HFFc6 (cell line): ENCODE measurements at places on chromosomes 5 and 9. TPM values are rescaled to one million over a fixed set of nuclear protein-coding genes. Genes with fewer than 3 reads are reported as not detected.

- H3K4me3 ChIP-seq, result peak overlapping the region; percentile 41; the same call in 1 of the 2 replicates
- peak overlapping the region; percentile 86 for H3K27ac ChIP-seq
- no peak for DNase-seq
- H3K36me3 ChIP-seq, result peaks cover 9% of the 10 kb centered on the region; the same call in 1 of the 2 replicates
- peaks cover 47% of the 10 kb centered on the region for H3K4me1 ChIP-seq
These were observed 15.0 kb downstream of the STK10 start for GRCh38 chr5:172172912-172173563.

- H3K36me3 ChIP-seq, result peaks cover 9% of the 10 kb centered on the region; the same call in 1 of the 2 replicates
- H3K27ac ChIP-seq, result no peak overlapping the region
- H3K4me3 ChIP-seq, result no peak overlapping the region
- no peaks in the 10 kb centered on the region for H3K27me3 ChIP-seq
- H3K4me1 ChIP-seq, result peaks cover 27% of the 10 kb centered on the region
These were observed 334.4 kb downstream of the PRELID2 start for GRCh38 chr5:145500710-145501109.

- no peaks in the 10 kb centered on the region for H3K36me3 ChIP-seq
- H3K27me3 ChIP-seq, result peaks cover 7% of the 10 kb centered on the region
- no peak overlapping the region for H3K4me3 ChIP-seq
- H3K27ac ChIP-seq, result no peak overlapping the region
- no peak for DNase-seq
- H3K4me1 ChIP-seq, result no peaks in the 10 kb centered on the region
These were observed 4.5 kb upstream of the EGFL7 start for GRCh38 chr9:136657974-136658848.

Gene COL15A1
- total RNA-seq, result 0.18 to 0.41 TPM (median 0.20 TPM) in 3 replicates

DNA sequence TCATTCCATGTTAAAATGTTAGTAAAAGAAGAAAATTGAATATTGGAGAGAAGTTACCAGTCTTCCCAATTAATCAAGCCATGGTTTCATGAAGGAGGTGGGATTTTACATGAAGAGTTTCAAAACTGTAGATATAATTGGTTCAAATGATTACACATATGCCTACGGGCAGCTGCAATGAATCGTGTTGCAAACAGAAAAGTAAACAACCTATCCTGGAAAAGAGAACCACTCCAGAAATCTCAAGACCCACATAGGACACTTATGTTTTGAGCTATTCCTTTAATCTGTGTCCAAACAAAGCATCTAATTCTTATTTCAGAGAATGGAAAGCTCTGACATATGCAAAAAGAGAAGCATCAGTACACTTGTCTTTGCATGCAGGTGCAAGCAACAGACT is 340.2 kb downstream of the NDUFS4 start:
- no peaks in the 10 kb centered on the region for H3K4me1 ChIP-seq
- H3K4me3 ChIP-seq, result no peak overlapping the region
- H3K27me3 ChIP-seq, result peaks cover 6% of the 10 kb centered on the region; the same call in 1 of the 2 replicates
- no peaks in the 10 kb centered on the region for H3K36me3 ChIP-seq

Gene RPP25L
- total RNA-seq, result 21.2 to 24.1 TPM (median 22.3 TPM) in 3 replicates

- H3K27me3 ChIP-seq, result no peaks in the 10 kb centered on the region; the same call in none of the 2 replicates
- H3K4me1 ChIP-seq, result peaks cover 7% of the 10 kb centered on the region
- no peak overlapping the region for H3K4me3 ChIP-seq
- DNase-seq, result no peak
- H3K36me3 ChIP-seq, result no peaks in the 10 kb centered on the region
These were observed 115.7 kb downstream of the MAN2A1 start for GRCh38 chr5:109805472-109805871.

Gene SLIT3
- total RNA-seq, result 3.1 to 7.3 TPM (median 4.8 TPM) in 3 replicates

- no peaks in the 10 kb centered on the region for H3K36me3 ChIP-seq
- no peak overlapping the region for H3K4me3 ChIP-seq
- peaks cover 41% of the 10 kb centered on the region for H3K27me3 ChIP-seq
- no peak for DNase-seq
These were observed 76.4 kb downstream of the AK8 start for GRCh38 chr9:132801659-132802058.

Gene CDH9
- total RNA-seq, result not detected in 2 replicates

- peak; percentile 34 for DNase-seq
- H3K27me3 ChIP-seq, result no peaks in the 10 kb centered on the region
- H3K36me3 ChIP-seq, result peaks cover 62% of the 10 kb centered on the region
- H3K4me3 ChIP-seq, result no peak overlapping the region; the same call in 1 of the 2 replicates
- H3K4me1 ChIP-seq, result peaks cover 72% of the 10 kb centered on the region
These were observed 28.2 kb downstream of the MTAP start for GRCh38 chr9:21830589-21830988.

Gene FUT7
- total RNA-seq, result not detected in 3 replicates

DNA sequence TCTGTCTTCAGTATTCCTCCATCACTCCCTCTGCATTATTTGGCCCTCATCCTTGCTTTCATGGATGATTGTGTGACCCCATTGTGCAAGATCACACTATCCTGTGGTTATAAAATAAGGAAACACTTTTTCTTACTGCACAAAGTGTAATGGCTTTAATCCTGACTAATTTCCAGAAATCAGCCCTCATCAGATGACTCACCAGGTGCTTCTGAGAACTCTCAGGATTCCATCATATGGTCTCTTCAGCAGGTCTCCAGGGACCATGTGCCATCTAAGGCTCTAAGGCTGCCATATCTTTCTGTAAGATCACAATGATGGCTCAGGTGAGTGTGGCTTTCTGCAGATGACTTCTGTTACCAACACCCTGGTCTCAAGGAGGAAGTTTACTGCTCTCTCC is 27.3 kb upstream of the FER start:
- H3K27me3 ChIP-seq, result peaks cover 2% of the 10 kb centered on the region
- no peak overlapping the region for H3K27ac ChIP-seq
- DNase-seq, result no peak

Gene ENHO
- 0.28 TPM in 1 of 3 replicates, not detected in the others for total RNA-seq

DNA sequence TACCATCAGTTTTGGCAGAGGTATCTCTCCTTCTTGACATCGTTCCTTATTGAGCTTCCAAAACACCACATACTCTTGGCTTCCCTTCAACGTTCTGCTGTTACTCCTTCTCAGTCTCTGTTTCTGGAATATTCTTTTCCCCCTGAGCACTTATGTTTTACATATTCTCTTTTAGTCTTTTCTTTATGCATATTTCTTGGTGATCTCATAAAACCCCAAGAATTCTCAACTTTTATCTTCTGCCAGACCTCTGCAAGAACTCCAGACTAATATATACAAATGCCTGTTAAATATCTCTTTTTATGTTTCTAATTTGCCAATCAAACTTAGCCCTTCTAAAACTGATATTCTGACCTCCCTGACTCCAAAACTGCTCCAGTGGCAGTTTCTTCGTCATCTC is 453.4 kb upstream of the CTNND2 start:
- no peak for DNase-seq
- no peak overlapping the region for H3K4me3 ChIP-seq
- no peaks in the 10 kb centered on the region for H3K36me3 ChIP-seq
- H3K27ac ChIP-seq, result no peak overlapping the region

Gene TRIP13
- 18.4 to 40.4 TPM (median 35.9 TPM) in 3 replicates for total RNA-seq

Gene IL33
- not detected in 3 replicates for total RNA-seq

Gene CTXN3
- total RNA-seq, result not detected in 3 replicates

DNA sequence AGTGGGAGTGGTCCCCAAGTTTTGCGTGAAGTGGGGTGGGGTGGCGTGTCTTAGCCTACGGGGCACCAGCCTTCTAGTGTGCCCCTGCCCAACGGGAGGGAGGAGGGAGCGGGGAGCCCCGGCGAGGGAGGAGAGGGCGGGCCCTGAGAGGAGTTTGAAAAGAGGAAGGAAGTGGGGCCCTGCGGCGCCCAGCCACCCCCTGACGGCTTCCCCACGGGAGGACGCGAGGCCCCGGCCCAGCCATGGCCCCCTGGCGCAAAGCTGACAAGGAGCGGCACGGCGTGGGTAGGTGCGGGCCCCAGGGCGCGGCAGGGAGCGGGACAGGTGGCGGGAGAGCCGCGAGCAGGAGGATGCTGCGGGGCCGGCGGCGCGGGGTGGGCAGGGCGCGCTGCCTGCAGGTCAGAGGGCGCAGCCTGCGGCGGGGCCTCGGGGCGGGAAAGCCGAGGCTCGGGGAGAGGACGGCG is at the start of gene DOCK2:
DOCK2 (plus strand) TSS at position 191 of the 464 bp plus-strand sequence; CDS start at position 243, 52 bp downstream.
- peaks cover 36% of the 10 kb centered on the region for H3K36me3 ChIP-seq
- H3K4me1 ChIP-seq, result peaks cover 24% of the 10 kb centered on the region
- DNase-seq, result no peak
- H3K4me3 ChIP-seq, result no peak within 1 kb of the TSS

DNA sequence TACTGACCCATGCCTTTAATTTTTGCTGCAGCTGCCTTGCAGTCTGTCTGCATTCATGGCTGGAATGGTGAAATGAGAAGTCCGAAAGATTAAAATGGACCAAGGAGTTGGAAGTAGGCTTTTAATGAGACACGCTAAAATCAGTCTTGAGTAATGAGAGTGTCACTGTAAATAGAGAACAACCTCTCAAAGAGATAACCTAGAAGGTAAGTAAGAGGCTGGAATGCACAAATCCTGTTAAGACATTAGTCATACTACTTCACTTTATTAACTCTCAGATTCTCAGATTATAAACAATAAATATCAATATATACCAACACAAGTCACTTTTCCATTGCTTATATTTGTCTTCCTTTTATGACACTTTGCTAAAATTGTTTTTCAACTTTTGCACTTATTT is 880.6 kb upstream of the C9orf72 start:
- H3K36me3 ChIP-seq, result no peaks in the 10 kb centered on the region
- H3K27me3 ChIP-seq, result no peaks in the 10 kb centered on the region
- no peaks in the 10 kb centered on the region for H3K4me1 ChIP-seq
- H3K4me3 ChIP-seq, result no peak overlapping the region

- H3K4me1 ChIP-seq, result no peaks in the 10 kb centered on the region
- no peak for DNase-seq
- no peak overlapping the region for H3K4me3 ChIP-seq
- H3K27me3 ChIP-seq, result peaks cover 2% of the 10 kb centered on the region
- H3K36me3 ChIP-seq, result no peaks in the 10 kb centered on the region
These were observed 203.7 kb downstream of the TMEM167A start for GRCh38 chr5:82873452-82873851.

DNA sequence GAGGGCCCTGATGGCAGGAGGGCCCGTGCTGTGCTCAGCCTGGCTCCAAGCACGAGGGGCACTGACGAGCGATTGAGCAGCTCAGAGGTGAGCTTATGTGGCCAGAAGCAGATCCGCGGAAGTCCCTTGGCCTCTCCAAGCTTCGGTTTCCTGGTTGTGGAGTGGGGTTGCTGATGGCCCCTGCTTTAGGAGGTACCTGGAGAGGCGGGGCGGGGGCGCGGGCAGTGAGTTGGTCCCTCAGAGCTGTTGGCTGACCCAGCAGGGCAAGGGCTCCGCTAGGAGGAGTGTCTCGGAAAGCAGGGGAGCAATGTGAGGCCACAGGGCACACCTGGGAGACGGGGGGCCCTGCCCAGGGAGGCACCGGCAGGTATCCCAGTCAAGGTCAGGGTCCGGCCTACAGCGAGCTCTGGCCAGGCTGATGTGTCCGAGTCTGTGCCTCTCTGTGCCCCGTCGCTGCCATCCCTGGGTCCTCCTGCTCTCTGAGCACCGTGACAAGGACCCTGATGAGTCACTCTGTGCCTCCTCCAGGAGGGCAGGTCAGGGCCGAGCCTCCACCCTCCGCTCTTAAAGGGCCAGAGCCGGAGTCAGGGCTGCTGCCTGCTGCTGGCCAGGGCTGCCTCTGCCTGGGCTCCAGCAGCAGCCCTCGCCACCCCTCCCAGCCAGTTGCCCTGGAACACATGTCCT is 14.8 kb downstream of the NCS1 start:
- H3K27me3 ChIP-seq, result peaks cover 2% of the 10 kb centered on the region; the same call in 1 of the 2 replicates
- H3K27ac ChIP-seq, result peak overlapping the region; percentile 90
- DNase-seq, result peak; percentile 43
- peak overlapping the region; percentile 77 for H3K4me3 ChIP-seq
- H3K36me3 ChIP-seq, result no peaks in the 10 kb centered on the region

DNA sequence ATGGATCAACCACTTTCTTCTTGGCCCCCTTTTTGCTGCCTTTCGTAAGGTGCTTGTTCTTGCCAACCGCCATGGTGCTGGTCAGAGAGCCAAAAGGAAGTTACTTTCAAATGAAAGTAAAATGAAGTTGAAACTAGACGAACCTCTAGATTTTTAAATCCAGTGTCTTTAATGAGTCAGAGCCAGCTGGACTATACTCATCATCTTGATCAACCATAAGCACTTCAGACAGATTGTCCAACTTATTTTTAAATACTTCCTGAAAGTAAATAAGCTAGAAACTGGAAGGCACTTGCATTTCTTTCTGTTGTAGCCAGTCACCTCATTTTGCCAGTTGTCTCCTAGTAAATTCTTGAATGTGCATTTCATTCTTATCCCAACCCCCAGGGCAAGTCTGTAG is 48.9 kb downstream of the JMY start:
- H3K27me3 ChIP-seq, result no peaks in the 10 kb centered on the region
- H3K4me1 ChIP-seq, result no peaks in the 10 kb centered on the region
- no peak for DNase-seq
- H3K27ac ChIP-seq, result no peak overlapping the region
- no peak overlapping the region for H3K4me3 ChIP-seq

GRCh38 chr5:65927503-65928321 is 1.3 kb downstream of the ERBIN start:
- H3K27me3 ChIP-seq, result peaks cover 4% of the 10 kb centered on the region
- H3K27ac ChIP-seq, result peak overlapping the region; percentile 96
- H3K36me3 ChIP-seq, result peaks cover 52% of the 10 kb centered on the region
- H3K4me1 ChIP-seq, result peaks cover 54% of the 10 kb centered on the region

DNA sequence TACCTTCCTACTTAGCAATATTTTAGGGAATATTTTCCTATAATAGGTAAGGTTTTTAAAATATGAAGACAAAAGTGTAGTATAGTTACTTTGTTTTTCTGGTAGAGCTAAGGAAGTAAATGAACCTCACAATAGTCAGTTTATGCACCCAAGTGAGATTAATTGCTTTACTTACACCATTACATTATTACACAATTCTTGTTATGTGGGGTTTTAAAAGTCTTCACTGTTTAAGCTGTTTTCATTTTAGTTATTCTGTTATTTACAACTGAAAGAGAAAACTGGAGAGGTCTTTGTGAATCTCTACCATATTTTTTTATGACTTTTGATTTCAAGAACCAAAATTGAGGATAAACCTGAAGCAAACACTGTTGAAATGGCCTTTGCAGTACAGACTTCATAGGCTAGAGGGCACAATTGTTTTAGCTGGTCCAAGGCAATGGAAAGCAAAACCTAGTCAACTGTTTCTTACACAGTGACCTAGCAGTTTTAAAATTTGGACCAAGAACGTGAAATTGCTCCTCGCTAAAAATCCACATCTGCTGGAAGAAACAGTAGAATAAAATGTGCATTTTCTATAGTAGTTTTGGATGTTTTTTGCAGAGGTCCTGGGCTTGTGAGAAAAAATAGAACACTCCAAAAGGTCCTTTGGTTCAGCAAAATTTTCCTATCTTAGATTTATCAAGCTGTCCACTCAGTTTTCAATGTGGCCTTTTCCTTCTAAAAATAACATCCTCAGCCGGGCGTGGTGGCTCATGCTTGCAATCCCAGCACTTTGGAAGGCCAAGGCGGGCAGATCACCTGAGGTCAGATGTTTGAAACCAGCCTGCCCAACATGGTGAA is 66.4 kb upstream of the FER start:
- H3K4me1 ChIP-seq, result peaks cover 6% of the 10 kb centered on the region; the same call in 1 of the 2 replicates
- peak overlapping the region; percentile 47; the same call in 1 of the 2 replicates for H3K27ac ChIP-seq
- peak overlapping the region; percentile 33 for H3K4me3 ChIP-seq

DNA sequence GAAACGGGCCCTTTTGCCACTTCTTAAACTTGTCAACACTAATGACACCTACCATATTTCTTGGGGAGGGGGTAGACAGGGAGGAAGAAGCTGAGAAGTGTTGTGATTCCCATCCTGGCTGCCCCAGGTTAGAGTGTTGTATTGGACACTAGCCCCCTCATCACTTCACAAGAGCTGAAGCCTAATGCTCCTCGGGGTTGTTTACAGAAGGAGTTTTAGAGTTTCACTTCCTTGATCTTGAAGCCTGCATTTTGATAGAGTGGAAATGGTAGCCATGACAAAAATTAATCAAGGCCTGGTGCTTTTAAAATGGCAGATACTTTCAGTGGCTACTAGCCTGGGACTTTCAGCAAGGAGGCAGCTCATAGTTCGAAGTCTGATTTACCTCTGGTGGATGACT is 11.0 kb upstream of the FAM120AOS start:
- H3K4me3 ChIP-seq, result no peak overlapping the region
- H3K27me3 ChIP-seq, result no peaks in the 10 kb centered on the region
- H3K4me1 ChIP-seq, result peaks cover 78% of the 10 kb centered on the region
- H3K36me3 ChIP-seq, result no peaks in the 10 kb centered on the region
- peak overlapping the region; percentile 2; the same call in 1 of the 2 replicates for H3K27ac ChIP-seq
